ENCODE measurements at places on chromosomes 5 and 9. TPM values are rescaled to one million over a fixed set of nuclear protein-coding genes. Genes with fewer than 3 reads are reported as not detected.

Gene MRPS2
- total RNA-seq: 37.5 TPM

DNA sequence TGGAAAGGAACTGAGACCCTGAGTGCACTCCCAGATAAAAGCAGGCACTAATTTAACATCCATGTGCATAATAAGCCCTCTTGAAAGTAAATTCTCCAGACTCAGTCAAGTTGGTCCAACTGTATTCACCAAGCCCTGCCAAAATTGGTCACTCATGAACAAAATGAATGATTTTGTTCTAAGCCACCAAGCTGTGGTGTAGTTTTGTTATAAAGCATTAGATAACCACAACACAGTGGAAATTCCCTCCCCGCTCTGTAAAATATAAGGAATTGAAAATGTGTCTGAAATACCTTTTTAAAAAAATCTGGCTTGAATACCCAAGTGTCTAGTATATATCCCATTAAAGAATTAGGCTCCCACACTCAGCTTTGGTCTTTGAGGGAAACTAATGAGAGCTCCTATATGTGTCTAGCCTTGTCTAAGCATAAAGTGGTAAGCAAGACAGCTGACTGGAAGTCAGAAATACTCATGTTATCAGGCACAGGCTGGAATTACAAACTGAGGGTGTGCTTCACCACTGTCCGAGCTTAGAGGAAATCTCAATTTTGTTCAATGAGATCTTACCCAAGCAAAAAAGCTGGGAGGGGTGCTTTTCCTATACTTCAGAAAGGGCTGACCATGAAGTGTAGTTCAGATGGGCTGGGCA, 33.2 kb downstream of the IDNK start:
- peaks cover 8% of the 10 kb centered on the region for H3K4me1 ChIP-seq
- H3K36me3 ChIP-seq: peaks cover 54% of the 10 kb centered on the region
- no peak overlapping the region for H3K27ac ChIP-seq

GRCh38 chr9:136543830-136544547, 1.9 kb downstream of the NOTCH1 start:
- no peak overlapping the region for H3K27ac ChIP-seq
- DNase-seq: no peak
- no peaks in the 10 kb centered on the region for H3K27me3 ChIP-seq
- H3K4me1 ChIP-seq: peaks cover 62% of the 10 kb centered on the region
- peaks cover 20% of the 10 kb centered on the region for H3K36me3 ChIP-seq
- peak overlapping the region; percentile 86 for H3K4me3 ChIP-seq

- no peak for DNase-seq
- no peaks in the 10 kb centered on the region for H3K27me3 ChIP-seq
- H3K4me1 ChIP-seq: peaks cover 49% of the 10 kb centered on the region
- H3K27ac ChIP-seq: no peak overlapping the region
These were observed 111.3 kb upstream of the PCA3 start for GRCh38 chr9:76652894-76653293.

Gene PPP1R26
- 2.9 TPM for total RNA-seq

DNA sequence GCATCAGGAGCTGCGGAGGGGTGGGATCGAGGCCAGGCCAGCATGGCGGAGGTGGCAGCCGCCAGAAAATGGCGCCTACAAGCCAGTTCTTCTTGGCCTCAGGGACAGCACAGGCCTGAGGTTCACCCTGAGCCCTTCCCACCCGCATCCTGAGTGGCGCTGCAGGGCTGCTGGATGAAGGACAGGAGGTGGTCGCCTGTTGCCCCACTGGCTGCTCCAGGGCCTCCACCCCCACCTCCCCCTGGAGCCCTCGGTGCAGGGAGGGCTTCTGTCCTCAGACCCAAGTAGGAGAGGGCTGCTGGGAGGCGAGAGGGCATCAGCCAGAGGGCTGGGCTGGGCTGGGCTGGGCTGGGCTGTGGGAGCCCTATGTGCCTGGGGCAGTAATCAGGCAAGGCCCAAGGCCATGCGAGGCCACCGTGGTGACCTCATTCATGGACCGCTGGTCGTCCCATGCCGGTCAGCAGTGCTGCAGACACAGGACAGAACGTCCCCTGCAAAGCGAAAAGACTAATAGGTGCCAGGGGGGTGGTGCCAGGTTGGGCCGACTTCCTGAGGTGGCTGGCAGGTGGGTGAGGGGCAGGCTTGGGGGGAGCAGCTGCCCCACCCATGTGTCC, 13.8 kb downstream of the GPSM1 start:
- DNase-seq: no peak
- H3K36me3 ChIP-seq: no peaks in the 10 kb centered on the region
- H3K27me3 ChIP-seq: no peaks in the 10 kb centered on the region
- H3K27ac ChIP-seq: no peak overlapping the region
- no peaks in the 10 kb centered on the region for H3K4me1 ChIP-seq

GRCh38 chr5:126066836-126067235, 356.4 kb upstream of the GRAMD2B start:
- H3K27me3 ChIP-seq: no peaks in the 10 kb centered on the region
- H3K4me3 ChIP-seq: no peak overlapping the region
- no peaks in the 10 kb centered on the region for H3K36me3 ChIP-seq
- no peak overlapping the region for H3K27ac ChIP-seq
- no peaks in the 10 kb centered on the region for H3K4me1 ChIP-seq

GRCh38 chr9:113798062-113799030, 77.8 kb upstream of the ZNF618 start:
- H3K27ac ChIP-seq: no peak overlapping the region
- H3K4me3 ChIP-seq: no peak overlapping the region
- H3K36me3 ChIP-seq: no peaks in the 10 kb centered on the region
- no peaks in the 10 kb centered on the region for H3K27me3 ChIP-seq

Gene CLIC3
- total RNA-seq: 4.9 TPM

- H3K27ac ChIP-seq: no peak overlapping the region
- no peaks in the 10 kb centered on the region for H3K27me3 ChIP-seq
- no peak overlapping the region for H3K4me3 ChIP-seq
- H3K4me1 ChIP-seq: peaks cover under 1% of the 10 kb centered on the region
These were observed 6.4 kb upstream of the EXOC3 start for GRCh38 chr5:436641-436975.

GRCh38 chr5:144177548-144177947, 6.9 kb downstream of the KCTD16 start:
- no peak overlapping the region for H3K4me3 ChIP-seq
- no peak for DNase-seq
- no peak overlapping the region for H3K27ac ChIP-seq
- H3K27me3 ChIP-seq: peaks cover 8% of the 10 kb centered on the region

Gene TMEM232
- total RNA-seq: 1.7 TPM

Gene XPA
- total RNA-seq: 12.4 TPM

DNA sequence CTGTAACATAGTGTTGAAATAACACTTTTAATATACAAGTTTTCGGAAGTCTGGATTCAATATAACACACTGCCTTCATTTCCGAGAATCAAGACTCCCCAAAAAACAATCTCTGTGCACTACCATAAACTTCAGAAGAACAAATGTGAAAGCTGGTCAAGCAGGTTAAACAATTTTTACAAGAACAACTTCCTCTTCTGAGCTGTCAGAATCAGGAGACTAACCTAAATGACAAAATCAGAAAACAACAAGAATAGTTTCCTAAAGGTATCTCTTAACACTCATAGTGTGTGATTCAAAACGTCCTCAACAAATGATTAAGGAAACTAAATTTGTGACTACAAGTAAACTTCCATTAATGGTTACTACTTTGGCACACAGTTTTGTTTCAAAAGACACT, 11.6 kb downstream of the C9orf72 start:
- H3K36me3 ChIP-seq: peaks cover 12% of the 10 kb centered on the region
- no peak overlapping the region for H3K27ac ChIP-seq
- H3K4me1 ChIP-seq: peaks cover 11% of the 10 kb centered on the region
- H3K27me3 ChIP-seq: no peaks in the 10 kb centered on the region

- H3K4me1 ChIP-seq: peaks cover 5% of the 10 kb centered on the region
- no peak overlapping the region for H3K27ac ChIP-seq
- DNase-seq: no peak
These were observed 945 bp downstream of the ANKDD1B start for GRCh38 chr5:75612226-75612569.

Gene ANKRD18A
- total RNA-seq: 3.1 TPM

DNA sequence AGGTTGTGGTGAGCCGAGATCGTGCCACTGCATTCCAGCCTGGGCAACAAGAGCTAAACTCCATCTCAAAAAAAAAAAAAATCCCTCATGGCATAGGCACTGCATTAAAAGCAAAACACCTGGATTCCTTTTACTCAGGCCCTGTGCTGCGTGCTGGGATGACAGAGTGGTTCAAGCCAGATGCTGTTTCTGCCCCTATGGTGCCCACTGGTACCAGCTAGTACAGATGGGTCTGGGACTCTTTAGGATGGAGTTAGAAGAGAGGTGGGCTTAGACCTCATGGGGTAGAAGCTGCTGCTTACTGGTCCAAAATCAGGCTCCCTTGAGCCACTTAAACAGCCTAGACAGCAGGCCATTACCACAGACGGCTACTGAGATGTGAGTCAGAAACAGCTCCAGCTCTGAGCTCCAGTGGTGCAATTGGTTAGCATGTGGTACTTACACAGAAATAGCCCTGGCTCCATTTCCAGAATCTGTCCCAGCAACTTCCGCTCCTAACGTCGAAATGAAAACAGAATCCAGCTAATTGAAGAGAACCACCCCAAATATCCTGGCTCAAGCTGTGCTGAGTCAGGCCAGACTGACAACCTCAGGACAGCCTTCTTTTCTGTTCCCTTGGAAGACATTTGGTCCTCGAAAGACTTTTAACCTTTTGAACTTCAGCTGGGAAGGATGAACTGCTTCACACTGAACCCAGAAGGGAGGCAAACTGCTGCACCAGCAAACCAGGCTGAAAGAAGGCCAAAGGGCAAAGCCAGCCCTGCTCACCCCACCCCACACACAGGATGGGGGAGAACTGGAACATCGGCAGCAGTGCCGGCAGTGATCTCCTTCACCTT, 15.5 kb downstream of the C5orf15 start:
- H3K4me1 ChIP-seq: peaks cover 7% of the 10 kb centered on the region
- no peaks in the 10 kb centered on the region for H3K27me3 ChIP-seq
- peaks cover 19% of the 10 kb centered on the region for H3K36me3 ChIP-seq
- DNase-seq: no peak
- no peak overlapping the region for H3K4me3 ChIP-seq
- H3K27ac ChIP-seq: no peak overlapping the region

GRCh38 chr9:92706218-92706940, 36.4 kb upstream of the IPPK start:
- peaks cover 47% of the 10 kb centered on the region for H3K4me1 ChIP-seq
- no peak overlapping the region for H3K4me3 ChIP-seq
- DNase-seq: peak; percentile 68
- H3K27me3 ChIP-seq: no peaks in the 10 kb centered on the region
- peak overlapping the region; percentile 26 for H3K27ac ChIP-seq

DNA sequence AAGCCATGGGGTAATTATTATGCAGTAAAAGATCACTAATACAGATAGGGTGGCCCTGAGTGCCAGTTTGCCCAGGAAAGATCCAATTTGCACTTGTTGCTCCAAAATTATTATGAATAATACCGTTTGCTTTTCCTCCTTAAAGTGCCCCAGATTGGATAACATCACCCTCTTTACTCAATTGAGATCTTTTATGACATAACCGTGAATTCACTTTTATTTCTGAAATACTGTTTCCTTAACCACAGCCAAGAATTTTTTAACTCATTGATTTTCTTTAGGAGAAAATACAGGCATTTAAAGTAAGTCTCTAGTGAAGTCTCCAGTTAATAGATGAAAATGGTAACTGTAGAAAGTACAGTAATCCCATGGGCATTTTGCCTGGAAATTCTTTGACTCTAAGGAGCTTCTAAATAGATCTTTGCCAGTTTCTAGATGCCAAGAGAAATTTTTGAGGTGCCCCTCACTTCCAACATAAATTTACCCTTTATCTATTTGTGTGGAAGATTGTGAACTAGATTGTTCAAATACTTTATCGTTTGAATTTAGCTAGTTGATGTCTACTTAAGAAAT, 99.2 kb downstream of the UHRF2 start:
- peaks cover 35% of the 10 kb centered on the region for H3K36me3 ChIP-seq
- no peak for DNase-seq
- H3K4me3 ChIP-seq: no peak overlapping the region
- H3K27me3 ChIP-seq: no peaks in the 10 kb centered on the region
- H3K27ac ChIP-seq: no peak overlapping the region

- H3K27ac ChIP-seq: no peak overlapping the region
- no peak overlapping the region for H3K4me3 ChIP-seq
- H3K36me3 ChIP-seq: no peaks in the 10 kb centered on the region
- H3K4me1 ChIP-seq: peaks cover 3% of the 10 kb centered on the region
These were observed 140.8 kb downstream of the SLC12A2 start for GRCh38 chr5:128224336-128224735.

GRCh38 chr5:164332349-164333196, 827.2 kb downstream of the MAT2B start:
- H3K27me3 ChIP-seq: no peaks in the 10 kb centered on the region
- H3K4me1 ChIP-seq: no peaks in the 10 kb centered on the region
- no peak overlapping the region for H3K4me3 ChIP-seq
- H3K36me3 ChIP-seq: no peaks in the 10 kb centered on the region

DNA sequence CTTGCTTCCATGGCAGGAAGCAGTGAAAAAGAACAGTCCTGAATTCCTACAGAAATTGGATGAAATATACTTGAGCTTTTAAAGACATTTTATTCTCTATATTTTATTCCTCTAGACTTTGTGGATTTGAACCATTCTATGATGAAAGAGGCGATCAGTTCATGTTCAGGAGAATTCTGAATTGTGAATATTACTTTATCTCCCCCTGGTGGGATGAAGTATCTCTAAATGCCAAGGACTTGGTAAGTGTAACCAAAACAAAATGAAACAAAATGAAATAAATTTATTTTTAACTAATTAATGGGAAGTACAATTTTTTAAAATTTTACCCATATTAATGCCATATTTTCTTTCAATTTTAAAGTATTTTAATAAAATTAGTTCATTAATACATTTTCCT, 34.1 kb downstream of the STARD4 start:
- H3K36me3 ChIP-seq: peaks cover 16% of the 10 kb centered on the region
- H3K4me3 ChIP-seq: no peak overlapping the region
- H3K27me3 ChIP-seq: no peaks in the 10 kb centered on the region
- H3K4me1 ChIP-seq: no peaks in the 10 kb centered on the region
- H3K27ac ChIP-seq: no peak overlapping the region

Gene NPR3
- not detected for total RNA-seq

- peaks cover 4% of the 10 kb centered on the region for H3K27me3 ChIP-seq
- H3K4me3 ChIP-seq: peak overlapping the region; percentile 91
- peak overlapping the region; percentile 84 for H3K27ac ChIP-seq
- no peaks in the 10 kb centered on the region for H3K36me3 ChIP-seq
These were observed 2.0 kb downstream of the QSOX2 start for GRCh38 chr9:136243631-136244030.

- peaks cover 71% of the 10 kb centered on the region for H3K4me1 ChIP-seq
- H3K36me3 ChIP-seq: no peaks in the 10 kb centered on the region
- H3K27ac ChIP-seq: peak overlapping the region; percentile 3
- no peaks in the 10 kb centered on the region for H3K27me3 ChIP-seq
These were observed 40.5 kb downstream of the C9orf50 start for GRCh38 chr9:129580211-129580915.

DNA sequence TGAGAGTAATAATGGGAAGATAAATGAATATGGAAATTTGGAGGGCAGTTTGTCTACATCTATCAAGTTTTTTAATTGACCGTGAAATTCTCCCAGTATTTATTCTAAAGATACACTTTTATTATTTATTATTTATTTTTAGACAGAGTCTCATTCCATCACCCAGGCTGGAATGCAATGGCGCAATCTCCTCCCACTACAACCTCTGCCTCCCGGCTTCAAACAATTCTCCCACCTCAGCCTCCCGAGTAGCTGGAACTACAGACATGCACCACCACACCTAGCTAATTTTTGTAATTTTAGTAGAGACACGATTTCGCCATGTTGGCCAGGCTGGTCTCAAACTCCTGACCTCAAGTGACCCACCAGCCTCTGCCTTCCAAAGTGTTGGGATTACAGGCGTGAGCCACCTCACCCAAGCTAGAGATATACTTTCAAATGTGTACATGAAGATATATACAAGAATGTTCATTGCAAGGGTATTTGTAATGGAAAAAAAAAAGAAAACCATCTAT, 97.7 kb upstream of the SLC12A2 start:
- H3K4me1 ChIP-seq: no peaks in the 10 kb centered on the region
- DNase-seq: no peak
- H3K4me3 ChIP-seq: no peak overlapping the region
- H3K36me3 ChIP-seq: no peaks in the 10 kb centered on the region

All from activated CD4-positive, alpha-beta memory T cell treated with anti-CD3 and anti-CD28 coated beads, Interleukin-2, amount 10 ng/mL, durations not matched to agents 7 days and 5 days (primary cell).